ENCODE measurements at places on chromosomes 7 and 10.

DNA sequence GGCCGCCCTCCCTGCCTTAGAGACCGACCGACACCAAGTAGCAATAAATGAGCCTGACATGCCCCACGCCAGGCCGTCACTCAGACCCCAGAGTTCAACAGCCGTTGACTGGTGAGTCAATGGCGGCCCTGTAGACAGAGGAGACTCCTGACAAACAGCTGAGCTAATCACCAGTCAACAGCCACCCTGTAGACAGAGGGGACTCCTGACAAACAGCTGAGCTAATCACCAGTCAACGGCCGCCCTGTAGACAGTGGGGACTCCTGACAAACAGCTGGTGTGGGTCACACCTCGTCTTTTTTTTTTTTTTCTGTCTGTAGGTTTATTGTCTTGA, 16.9 kb upstream of the KNDC1 start:
- DNase-seq, result no peak

DNA sequence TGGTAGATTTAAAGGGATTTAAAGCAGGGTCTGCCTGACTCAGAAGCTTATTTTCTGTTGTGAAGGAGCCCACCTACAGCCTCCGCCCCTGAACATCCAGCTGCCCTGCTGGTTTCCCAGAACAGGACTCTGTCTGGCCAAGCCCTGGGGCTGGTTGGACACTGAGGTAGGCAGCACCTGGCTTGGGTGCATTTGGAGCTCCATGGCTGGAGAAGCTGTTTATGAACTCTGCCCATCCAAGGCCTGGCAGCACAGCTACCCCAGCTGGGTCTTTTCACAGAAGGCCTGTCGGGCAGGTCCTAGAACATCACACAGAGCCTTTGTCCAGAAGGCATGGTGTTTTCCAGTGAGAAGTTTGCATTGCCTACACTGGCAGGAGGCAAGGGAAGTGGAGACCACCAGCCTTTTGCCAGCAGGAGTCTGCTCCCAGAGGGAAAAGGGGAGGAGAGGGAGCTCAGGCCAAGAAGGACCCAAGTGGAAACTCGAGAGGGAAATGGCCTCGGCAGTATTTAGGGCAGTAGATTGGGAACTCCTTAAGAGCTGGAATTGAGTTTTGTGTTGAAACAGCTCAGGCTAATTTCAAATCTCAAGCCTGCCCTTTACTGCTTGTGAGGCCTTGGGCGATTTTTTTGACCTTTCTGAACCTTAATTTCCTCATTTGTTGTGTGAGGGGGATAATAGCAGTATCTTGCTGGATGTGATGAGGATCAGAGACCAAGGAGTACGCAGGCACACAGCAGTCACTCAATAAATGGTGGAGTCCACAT, 12.3 kb upstream of the PDCD4 start:
- DNase-seq, result no peak

- DNase-seq, result no peak
These were observed 23.2 kb downstream of the GPR141 start for GRCh38 chr7:37706804-37707203.

DNA sequence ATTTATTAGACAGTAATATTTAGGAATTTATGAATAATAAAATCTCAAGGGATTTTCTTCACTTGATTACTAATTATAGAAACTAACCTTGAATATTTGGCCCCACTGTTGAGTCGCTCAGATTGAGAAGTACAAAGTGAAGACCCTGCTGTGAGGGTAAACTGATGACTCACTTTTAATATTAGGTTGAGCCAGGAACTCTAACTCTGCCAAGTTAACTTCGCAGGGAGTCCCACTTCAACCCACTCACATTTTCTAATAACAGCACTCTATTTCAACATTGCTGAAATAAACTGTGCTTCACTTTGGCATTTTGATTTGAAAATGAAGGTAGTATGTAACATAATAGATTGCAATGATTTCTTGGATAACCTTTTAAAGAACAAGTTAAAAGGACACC, 200.7 kb downstream of the POLR1F start:
- no peak for DNase-seq

GRCh38 chr10:46517541-46517940, 38.9 kb downstream of the GPRIN2 start:
- DNase-seq, result no peak

- no peak for DNase-seq
These were observed 130.8 kb downstream of the DNAJB6 start for GRCh38 chr7:157467496-157468212.

- no peak for DNase-seq
These were observed 3.0 kb downstream of the DDIT4 start for GRCh38 chr10:72276421-72277339.

GRCh38 chr7:130242198-130243014, 24.3 kb upstream of the CPA2 start:
- peak; percentile 49 for DNase-seq

GRCh38 chr7:45174328-45174610, 16.7 kb downstream of the RAMP3 start:
- DNase-seq, result no peak

DNA sequence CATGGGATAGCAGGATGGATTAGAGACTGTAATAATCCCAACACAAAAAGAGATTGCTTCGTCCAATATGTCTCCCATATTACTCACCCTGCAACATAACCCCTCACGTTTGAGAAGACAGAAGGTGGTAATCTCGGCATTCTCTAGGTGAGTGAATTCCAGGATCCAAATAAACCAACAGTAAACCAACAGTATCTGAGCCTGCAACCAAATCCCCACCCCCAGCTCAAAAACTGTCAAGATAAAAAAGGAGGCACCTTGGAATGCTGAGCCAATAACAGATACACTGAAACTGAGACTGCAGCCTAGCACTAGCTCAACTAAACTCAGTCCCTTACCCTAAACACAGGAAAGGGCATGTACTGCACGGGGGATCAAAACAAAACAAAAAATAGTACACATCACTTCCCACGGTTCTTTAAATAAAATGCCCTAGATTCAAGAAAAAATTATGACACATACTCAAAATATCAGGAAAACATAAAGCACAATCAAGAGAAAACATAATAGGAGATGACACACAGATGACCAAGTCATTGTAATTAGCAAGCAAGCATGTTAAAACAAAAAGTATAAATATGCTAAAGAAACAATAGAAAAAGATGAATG, 28.0 kb downstream of the IPMK start:
- DNase-seq, result no peak

DNA sequence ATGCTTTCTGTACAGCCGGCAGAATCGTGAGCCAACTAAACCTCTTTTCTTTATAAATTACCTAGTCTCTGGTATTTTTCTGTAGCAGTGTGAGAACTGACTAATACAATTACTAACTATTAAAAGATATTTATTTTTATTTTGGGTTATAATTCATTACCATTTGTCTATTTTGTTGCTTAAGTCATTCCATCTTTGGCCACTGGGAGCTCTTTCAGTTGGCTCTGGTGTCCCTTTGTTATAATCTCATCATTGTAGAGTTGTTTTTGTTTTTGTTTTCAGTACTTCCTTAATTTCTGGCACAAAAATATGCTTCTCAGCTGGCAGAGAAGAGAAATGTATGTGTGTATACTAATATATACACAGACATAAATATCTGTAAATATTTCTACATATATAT, 807.9 kb upstream of the MBL2 start:
- DNase-seq, result no peak

DNA sequence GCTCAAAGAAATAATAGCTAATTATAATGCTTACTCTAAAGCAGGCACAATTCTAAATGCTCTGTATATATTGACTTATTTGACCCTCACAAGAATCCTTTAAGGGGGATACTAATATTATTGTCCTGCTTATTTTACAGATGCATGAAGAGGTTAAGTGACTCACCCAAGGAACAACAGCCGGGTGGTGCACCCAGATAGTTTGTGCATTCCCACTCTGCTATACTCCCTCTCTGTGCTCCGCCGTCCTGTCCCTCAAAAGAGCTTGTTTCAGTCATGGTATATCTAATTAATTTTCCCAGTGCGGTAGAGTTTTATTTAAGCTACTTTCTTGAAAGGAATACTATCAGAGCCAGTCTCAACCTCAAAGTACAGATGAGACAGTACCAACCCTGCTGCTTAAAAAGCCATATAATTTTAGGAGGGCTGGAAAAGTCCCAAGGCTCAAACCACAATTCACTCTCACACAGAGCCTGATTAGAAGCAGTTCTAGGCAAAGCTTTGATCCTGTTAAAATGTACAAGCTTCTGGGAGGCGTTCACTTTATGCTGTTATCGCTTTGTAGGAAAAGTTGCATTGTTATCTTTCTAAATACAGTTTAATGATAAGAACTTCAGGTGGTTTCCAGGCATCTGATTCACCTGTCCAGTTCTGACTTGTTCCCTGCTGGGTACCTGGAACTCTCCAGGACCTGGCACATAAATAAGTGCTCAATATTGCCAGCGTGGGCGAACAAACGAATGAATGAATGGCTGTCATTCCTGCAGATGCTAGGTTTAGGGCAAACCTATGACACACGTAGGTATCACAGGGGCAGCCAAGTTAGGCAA, 261.5 kb upstream of the KLF14 start:
- no peak for DNase-seq

GRCh38 chr7:77455321-77455720, 39.2 kb upstream of the GSAP start:
- DNase-seq, result no peak

- DNase-seq, result no peak
These were observed 3.9 kb downstream of the CARD11 start for GRCh38 chr7:3039787-3040186.

DNA sequence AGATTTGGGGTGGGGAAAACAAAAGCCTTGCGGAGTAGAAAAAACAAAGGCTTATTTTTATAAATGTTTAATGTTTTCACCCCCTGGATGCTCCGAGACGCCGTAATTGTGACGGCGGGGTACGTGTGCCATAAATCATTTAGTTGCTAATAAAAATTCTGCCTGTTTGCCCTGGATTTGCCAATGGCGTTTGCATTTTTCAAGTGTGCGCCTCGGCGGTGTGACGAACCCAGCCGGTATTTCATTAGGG, 2.5 kb upstream of the TNRC18 start:
- no peak for DNase-seq

DNA sequence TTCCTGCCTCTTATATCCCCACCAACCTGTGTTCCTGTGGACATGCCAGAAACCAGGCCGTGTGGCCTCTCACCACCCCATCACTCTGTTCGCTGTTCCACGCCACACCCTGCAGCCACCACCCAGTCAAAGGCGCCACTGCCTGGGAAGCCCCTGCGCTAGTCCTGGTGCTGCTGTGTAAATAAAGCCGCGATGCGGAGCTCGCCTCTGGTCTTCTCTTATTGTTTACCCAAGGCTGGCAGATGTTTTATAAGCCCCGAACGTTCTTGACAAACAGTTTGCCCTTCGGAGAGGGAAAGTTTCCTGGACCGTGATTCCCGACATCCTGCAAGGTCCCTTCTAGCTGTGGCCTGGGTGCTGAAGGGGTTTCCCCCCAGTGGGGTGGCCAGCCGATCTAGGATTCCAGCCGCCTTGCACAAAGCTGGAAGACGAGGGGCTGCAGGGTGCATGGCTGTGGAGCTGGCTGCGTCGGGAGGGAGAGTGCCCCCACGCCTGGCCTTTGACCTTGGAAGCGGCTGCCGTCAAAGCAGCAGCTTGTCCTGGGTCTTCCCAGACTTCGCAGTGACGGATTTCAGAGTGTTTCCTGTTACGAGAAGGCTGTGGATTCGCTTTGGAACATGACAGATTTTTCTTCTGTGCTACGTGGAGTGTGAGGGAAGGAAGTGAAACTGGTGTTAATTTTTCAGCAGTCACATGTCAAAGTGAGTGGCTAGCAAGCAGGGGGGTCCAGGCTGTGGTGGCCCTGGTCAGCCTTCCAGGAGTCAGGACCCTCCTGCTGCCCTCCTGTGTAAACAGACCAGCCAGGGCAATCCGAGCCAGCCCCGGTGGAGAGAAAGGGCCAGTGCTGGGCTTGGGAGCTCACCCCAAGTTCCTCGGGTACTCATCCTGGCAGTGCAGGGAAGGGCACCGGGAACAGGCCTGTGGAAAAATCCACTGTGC, 61.6 kb downstream of the LHPP start:
- no peak for DNase-seq

DNA sequence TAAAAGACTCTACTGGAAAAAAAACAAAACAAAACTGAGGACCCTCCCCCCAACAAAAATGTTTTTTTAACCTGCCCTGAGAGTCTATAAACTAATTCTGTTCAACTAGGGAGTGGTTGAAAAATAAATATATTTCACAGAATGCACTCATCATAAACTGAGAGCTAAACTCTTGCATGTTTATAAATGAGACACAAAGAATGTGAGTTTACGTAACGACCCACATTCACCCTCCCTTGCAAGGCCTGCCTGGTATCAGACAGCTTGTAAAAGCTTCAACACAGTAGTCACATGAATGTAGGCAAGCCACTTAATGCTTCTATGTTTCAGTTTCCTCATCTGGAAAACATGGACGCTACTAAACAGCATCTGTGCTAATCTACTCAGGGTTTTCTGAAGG, 50.3 kb downstream of the JAZF1 start:
- no peak for DNase-seq

- no peak for DNase-seq
These were observed 47.0 kb downstream of the GRK5 start for GRCh38 chr10:119254335-119254734.

DNA sequence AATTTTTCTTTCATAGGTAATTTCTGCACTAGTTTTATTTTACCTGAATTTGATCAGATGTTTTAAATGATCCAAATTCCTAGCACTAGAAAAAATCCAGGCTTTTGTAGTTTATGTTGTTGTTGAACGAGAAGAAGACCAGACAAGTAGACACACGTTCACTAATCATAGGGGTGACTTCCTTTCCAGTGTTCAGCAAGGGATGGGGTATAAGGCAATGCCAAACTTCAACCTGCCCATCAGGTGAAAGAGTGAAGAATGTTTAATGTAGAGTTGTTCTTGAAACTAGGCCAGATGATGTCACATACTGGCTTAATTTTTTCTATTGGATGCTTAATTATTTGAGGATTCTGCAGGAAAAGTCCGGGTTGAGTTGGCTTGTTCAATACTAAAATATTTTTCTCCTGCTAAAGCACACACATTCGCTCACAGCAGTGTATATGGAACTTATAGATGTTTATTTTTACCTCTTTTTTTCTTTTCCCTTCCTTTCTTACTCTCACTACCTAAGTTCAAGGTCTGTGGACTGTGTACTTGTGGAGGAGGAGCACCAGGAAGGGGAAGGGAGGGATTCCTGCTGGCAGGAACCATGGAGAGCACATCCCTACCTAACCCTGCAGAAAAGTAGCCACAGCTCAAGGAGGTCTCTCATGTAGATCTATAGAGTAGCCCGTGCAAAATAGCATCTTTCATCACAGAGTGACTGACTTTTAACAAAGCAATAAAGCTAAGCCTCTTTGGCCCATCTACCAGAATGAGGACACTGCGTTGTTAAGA, 23.1 kb upstream of the AKR1E2 start:
- DNase-seq, result no peak

DNA sequence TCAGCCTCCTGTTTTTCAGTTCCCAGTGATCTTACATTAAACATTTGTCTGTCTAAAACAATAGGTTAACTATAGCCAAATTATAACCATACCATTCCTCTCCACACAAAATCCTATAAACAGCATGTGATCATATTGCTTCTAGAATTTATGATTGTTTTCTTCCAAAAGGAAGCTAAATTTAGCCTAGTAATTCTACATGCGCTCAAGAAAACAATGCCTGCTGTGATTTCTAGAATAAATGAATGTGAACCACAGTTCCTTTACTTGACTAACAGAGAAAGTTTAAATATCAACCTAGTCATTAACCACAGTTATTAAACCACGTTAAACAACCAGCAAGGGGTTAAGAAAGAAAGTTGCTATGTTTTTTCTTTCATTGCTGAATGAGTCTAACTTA, 26.4 kb downstream of the MET start:
- DNase-seq, result no peak
